ENCODE measurements at places on chromosomes 5 and 9.
A peak's percentile ranks its signal among the peaks of the same experiment; 100 is the strongest.

GRCh38 chr5:1392261-1392660, 47.4 kb upstream of the CLPTM1L start:
- no peak for DNase-seq

DNA sequence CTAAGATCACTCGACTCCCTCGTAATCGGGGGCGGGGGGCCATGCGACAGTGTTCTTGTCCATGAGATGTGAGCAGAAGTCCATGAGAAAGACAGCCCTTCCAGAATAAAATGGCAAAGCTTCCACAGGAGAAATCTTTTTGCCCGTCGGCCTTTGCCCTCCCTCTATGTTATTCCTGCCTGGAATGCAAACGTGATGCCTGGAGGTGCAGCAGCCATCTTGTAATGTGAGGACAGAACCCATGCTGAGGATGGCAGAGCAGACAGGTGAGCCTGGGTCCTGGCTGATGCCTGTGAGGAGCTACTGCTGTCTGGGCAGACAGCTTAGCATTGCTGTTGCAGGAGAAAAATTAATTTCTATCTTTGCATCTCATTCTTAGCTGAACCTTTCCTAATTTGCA, 17.2 kb downstream of the MED10 start:
- no peak for DNase-seq

DNA sequence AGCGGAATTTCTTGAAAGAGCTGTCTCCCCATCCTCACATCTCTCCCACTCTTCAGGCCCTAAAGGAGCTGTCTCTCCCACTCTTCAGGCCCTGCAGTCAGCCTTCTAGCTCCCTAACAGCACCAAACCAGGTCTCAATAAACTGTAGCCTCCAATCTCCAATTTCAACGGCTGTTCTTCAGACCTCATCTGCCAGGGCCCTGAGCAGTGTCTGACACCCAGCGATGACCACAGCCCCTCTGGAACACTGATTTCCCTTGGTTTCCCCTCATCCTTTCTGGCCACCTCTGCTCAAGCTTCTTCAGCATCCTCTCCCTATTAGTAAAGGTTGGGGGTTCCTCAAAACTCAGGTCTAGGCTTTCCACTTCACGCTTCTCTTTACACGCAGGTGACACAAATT, 1.6 kb upstream of the P4HA2 start:
- no peak for DNase-seq

DNA sequence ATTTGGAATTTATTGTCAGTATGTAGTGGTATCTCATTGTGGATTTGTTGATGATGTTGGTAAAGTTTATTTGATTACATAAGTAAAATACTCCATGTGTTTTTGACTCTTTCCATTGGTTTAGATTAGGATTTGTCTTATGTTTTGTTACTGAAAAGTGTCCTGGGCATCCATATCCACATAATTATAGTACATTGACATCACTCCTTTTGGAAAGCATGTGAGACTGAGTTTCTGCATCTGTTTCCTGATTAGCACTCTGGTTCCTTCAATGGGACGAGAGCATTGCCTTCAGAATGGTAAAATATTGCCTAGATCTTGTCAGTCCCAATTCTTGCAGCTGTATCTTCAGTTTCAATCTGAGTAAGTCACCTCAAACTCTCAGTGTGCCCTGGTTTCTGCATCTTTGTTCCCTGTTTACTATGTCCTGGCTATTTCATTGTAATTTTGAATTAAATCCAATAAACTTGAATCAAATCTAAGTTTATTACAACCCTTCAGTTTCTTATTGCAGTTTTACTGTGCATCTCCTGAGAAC, 128.1 kb downstream of the FBXO38 start:
- DNase-seq: no peak

DNA sequence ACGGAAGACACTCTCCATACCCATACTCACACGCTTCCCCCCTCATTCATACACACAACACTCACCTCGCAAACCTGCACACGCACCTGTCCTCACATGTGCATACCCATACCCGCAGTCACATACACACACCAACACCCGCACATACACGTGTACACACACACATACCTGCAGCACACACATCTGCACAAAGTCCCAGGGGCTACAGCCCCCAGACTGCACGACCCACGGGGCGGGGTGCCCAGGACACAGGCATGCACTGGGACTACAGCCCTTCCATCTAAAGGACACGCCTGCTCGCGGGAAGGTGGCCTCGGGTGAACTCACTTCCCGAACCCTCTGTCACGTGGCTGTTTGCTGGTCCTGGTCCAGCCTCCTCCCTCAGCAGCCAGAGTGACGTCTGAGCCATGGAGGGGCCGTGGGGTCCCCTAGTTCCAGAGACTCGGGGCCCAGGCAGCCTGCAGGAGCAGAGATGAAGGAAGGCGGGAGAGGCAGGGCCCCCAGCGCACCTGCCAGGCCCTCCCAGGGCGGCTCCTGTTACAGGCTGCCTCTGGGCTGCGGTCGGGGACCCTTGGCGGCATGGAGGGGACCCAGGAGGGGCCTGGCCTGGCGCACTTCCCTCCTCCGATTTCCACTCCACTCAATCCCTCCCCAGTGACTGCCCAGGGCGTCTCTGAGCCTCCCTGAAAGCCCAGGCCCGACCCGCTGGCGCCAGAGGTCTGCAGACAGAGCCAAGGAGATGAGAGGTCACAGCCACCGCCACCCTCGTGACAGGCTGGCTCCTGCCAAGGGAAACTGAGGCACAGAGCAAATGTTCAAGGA, 8.1 kb downstream of the SLC12A7 start:
- no peak for DNase-seq

GRCh38 chr5:16471387-16471786, 5.8 kb upstream of the ZNF622 start:
- no peak for DNase-seq

DNA sequence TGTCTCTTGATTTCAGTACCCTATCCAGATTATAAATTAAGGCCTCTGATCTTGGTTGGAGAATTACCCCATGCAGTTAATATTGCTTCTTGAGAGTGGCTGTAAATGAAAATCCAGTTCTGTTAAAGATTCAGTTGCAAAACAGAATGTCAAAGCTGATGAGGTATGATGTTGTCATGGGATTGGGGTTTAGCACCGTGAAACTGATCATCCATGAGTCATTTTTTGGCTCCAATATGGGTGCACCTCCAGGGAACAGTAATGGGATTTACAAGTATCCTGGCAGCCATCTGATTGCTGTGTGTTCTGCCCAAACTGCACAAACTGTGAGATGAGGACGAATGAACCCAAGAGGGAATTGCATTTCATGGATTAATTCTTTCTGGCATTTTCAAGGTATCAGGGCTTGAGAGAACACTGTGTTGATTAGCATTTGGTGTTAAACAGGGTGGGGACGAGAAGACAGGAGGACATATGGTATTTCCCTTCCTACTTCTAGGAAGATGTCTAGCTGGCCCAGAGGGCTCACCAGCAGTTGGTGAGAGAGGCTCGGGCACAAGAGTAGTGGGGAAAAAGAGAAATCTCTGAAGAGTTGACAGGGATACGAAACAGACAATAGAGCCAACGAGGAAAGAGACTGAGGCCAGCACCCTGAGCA, 214.7 kb downstream of the GAS1 start:
- DNase-seq: peak; percentile 45

All from kidney epithelial cell (primary cell).